ENCODE measurements at places on chromosomes 6 and 20. TPM values are rescaled to one million over a fixed set of nuclear protein-coding genes. Genes with fewer than 3 reads are reported as not detected.

- no peak for DNase-seq
These were observed 172.2 kb upstream of the THBS2 start for GRCh38 chr6:169425628-169426370.

ZNF831 gene
- not detected for total RNA-seq

METTL24 gene
- 2.6 TPM for total RNA-seq

GRCh38 chr6:44556046-44556445 lies 168.5 kb downstream of the CDC5L start:
- no peak for DNase-seq

DNA sequence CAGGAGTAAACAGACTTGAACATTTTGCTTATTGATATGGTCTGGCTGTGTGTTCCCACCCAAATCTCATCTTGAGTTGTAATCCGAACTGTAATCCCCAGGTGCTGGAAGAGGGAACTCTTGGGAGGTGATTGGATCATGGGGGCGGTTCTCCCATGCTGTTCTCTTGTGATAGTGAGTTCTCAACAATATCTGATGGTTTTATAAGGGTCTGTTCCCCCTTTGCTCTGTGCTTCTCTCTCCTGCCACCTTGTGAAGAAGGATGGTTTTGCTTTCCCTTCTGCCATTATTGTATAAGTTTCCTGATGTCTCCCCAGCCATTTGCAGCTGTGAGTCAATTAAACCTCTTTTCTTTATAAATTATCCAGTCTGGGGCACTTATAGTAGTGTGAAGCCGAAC lies 40.0 kb downstream of the MYLIP start:
- DNase-seq = peak; percentile 57

KIFC1 gene
- total RNA-seq = 5.3 TPM

- no peak for DNase-seq
These were observed 3.3 kb upstream of the ZNF337 start for GRCh38 chr20:25699914-25700313.

NKX2-2 gene
- total RNA-seq = not detected

GPSM3 gene
- total RNA-seq = 1.3 TPM

DNA sequence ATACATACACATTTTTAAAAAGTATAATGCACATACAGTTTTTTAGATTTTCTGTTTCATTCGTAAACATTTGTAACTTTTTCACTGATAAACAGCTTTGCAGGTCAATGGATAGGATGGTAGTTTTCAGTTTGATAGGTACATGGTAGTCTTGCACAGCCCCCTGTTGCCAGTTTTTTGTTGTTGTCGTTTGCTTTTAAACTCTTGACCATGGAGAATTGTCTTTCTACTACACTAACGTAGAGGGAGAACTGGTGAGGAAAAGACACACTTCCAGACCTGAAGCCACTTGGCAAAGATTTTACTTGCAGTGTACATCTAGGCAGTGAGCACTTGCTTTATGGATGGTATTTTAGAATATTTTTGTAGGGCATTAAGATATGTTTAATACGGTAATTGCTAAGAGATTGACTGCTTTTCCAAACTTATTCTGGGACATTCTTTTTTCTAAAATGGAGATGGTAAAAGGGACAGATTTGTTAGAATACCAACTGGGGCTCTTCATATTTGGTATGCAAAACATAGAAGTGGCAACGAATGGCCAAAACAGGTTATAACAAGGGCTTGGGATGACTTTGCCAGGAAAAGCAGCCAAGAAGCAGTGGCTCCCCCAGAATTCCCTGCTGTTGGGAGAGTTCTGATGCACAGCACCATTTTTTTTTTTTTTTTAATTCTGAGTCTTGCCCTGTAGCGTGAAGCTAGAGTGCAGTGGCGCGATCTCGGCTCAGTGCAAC lies 1.5 kb downstream of the PYGB start:
- peak; percentile 46 for DNase-seq

COQ3 gene
- 5.3 TPM for total RNA-seq

GRCh38 chr20:4130404-4131189 lies 115.2 kb upstream of the RNF24 start:
- DNase-seq = peak; percentile 50

DNA sequence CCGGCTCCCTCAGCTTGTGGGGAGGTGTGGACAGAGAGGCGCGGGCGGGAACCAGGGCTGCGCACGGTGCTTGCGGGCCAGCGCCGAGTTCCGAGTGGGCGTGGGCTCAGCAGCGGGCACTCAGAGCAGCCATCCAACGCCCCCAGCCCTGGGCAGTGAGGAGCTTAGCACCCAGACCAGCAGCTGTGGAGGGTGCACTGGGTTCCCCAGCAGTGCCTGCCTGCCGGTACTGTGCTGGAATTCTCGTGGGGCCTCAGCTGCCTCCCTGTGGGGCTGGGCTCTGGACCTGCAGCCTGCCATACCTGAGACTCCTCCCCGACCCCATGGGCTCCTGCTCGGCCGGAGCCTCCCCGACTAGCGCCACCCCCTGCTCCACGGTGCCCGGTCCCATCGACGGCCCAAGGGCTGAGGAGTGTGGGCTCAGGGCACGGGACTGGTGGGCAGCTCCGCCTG lies 92.7 kb downstream of the MANEA start:
- no peak for DNase-seq

- no peak for DNase-seq
These were observed 193.3 kb upstream of the SYNDIG1 start for GRCh38 chr20:24275946-24276705.
